Fibroblast of the aortic adventitia (primary cell): ENCODE measurements at places on chromosomes 16 and 17.

- DNase-seq: peak; percentile 86
These were observed 563.9 kb downstream of the TOX3 start for GRCh38 chr16:51982715-51983680.

DNA sequence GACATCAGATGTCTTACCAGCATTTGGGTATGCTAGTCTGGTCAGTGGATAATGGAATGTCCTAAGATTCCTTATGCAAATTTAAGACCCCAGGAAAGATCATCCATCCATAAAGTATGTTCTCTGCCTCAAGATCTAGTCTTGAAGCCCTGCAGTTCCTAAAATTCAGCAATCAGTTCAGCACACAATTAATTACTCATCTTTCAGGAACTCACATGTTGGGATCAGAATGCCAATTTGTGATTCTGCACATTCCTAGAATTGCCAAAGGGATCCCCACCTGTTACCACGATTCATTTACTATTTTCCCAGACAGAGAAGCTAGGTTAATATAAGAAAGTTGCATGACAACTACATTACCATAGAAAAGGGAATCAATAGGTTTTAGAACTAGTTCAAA lies 3.2 kb downstream of the OR2C1 start:
- DNase-seq: no peak

GRCh38 chr17:45382226-45382625 lies 50.4 kb downstream of the ARHGAP27 start:
- peak; percentile 47 for DNase-seq

- DNase-seq: no peak
These were observed 9.0 kb upstream of the ST6GALNAC2 start for GRCh38 chr17:76594690-76595089.

DNA sequence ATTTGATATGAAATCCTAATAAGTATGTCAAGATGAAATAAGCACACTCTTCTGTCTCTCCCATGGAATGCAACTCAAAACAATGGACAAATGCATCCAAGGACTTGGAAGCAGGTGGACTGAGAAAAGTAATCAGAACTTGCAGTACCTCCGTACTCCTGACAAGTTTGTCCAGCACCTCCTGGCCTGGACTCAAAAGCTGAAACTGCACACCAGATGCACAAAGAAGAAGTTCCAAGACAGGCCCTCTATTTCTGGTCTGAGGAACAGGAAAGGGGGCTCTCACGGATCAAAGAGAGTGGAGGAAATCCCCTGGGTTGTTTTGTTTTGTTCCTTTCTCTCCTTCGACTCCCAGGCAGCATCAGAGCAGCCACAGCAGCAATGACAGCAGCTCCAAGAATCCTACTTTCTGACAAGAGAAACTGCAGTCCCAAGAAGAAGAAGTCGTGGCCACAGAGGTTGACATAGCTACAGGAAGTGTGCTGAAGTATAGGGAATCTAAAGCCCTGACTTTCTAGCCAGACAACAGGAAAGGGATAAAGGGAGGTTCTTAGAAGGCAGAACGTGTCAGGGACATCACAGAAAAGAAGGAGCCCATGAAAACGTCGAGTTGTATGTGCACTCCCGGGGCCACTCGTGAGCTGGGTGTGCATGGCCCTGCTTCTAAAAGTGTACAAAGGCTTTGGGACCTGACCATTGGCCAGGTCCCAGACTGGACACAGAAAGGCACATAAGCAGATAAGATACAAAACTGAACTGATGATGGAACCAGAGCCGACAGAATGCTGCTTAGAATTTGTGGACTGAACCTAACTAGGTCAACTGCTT lies 29.3 kb downstream of the AKAP10 start:
- no peak for DNase-seq

GRCh38 chr17:57445772-57446472 lies 189.6 kb downstream of the MSI2 start:
- no peak for DNase-seq

GRCh38 chr17:81025065-81025740 lies 9.7 kb upstream of the BAIAP2 start:
- peak; percentile 39 for DNase-seq

DNA sequence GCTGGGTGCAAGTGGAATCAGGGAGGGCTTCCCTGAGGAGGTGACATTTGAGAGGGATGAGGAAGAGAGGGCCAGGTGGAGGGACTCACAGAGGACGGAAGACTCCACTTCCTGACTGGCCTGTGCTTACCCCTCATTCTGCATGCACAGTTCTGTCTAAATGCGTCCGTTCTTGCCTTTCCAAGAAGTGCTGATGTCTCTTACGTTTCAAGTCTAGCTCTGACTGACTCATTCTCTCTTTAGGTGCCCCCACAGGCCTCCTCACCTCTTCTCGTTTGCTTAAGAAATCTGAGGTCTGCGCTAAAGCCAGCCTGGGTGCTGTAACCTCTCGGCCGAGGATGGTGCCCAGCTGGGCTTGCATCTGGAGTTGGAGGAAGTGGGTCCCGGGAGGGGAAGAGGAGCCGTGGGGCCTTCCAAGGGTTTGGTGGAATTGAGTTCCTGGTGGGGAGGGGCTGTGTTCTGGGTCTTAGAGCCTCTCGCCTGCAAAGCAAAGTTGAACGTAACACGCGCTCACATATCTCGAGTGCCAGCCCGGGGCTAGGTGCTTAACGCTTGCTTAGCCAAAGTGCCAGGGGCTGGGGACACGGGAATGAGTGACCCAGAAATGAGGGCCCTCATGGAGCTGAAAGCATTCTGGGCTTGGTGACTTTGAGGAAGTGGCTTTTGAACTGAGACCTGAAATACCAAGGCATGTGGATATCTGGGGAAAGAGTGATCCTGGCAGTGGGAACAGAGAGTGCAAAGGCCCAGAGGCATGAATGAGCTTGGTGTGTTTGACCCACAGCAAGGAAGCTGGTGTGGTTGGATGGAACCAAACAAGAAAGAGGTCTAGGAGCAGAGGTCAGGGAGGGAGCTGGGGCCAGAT lies 4.8 kb downstream of the IL4R start:
- no peak for DNase-seq

DNA sequence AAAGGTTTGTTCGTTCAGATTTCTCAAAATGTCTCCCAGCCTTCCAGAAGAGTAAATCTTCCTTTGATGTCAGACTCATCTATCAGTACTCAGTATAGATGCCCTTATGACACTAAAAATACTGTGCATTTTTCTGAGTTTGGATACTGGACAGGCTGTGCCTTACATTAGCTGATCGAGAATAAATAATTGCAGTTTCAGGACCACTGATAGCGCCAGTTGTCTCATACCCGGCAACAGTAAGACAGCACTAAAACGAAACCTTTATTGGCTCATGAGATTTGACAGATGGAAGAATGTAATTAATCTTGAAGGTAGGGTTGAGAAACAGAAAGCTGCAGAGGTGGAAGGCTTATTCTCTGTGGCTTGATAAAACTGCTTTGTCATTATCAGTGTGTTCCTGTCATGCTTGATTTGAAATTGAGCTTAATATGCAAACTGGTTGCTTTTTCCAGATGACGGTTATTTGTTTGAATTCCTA lies 1.2 kb downstream of the ATP6V0A1 start:
- DNase-seq: peak; percentile 72

GRCh38 chr17:52025236-52025635 lies 133.3 kb downstream of the CA10 start:
- DNase-seq: no peak

GRCh38 chr17:68205808-68206720 lies 41.8 kb upstream of the AMZ2 start:
- peak; percentile 20 for DNase-seq

DNA sequence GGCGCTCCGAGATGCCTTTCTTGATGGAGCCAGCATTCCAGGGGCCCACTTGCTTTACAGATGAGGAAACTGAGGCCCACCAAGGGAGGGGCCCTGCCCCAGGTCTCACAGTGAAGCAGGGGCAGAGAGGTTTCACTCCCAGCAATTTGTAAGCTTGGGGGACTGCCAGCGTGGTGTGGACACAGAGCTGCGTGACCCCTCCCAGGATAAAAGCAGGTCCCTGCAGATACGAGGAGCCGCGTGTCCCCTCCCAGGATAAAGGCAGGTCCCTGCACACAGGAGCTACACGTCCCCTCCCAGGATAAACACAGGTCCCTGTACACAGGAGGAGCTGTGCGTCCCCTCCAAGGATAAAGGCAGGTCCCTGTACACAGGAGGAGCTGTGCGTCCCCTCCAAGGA lies 11.7 kb downstream of the JPH3 start:
- no peak for DNase-seq

DNA sequence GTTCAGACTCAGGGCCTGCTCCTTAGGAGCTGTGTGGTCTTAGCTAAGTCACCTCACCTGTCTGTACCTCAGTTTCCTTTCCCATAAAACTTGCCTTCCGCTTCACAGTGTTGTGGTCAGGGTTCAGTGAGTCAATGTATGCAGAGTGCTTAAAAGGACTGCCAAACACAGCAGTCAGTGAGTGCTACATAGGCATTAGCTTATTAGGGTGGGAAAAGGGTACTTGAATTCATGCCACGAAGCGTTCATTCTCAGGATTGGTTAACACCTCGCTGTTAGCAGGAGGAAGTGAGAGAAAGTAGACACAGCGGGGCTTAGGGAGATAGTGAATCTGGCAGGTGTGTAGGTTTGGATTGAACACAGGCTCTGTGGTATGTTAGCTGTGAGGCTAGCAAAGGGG lies 155.2 kb downstream of the SHISA9 start:
- no peak for DNase-seq

GRCh38 chr17:4375039-4375748 lies 8.7 kb upstream of the UBE2G1 start:
- no peak for DNase-seq

- DNase-seq: no peak
These were observed 89.1 kb downstream of the OR1D5 start for GRCh38 chr17:2974347-2974746.

DNA sequence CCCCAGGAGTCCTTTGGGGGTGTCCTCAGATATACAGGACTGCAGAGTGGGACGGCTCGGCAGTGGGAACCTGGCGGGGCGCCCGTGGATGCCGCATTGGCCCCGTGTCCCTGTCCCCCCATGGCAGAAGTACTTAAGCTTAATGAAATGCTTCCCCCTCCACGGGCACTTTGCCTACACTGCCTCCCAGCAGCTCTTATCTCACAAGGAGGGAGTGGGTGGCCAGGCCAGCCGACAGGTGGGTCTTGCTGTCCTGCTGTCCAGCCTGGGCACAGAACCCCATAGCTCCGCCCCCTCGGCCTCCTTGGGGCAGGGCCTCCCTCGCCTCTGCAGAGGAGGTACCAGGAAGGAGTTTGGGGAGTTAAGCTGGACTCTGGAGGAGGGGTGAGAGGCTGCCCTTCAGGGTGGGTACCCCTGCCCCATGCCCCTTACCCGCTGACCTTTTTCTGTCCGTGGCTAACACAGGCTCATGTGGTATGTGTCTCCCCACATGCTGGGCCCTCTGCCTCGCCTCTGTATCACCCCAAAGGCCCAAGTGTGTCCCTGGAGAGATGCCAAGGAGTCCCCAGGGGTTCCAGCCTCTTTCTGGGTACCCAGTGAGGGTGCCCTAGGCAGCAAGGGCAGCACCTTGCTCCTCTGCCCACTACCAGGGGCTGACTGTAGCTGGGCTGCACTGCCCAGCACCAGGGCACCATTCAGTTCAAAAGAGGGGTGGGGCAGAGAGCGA lies 8.7 kb downstream of the THRA start:
- DNase-seq: no peak

DNA sequence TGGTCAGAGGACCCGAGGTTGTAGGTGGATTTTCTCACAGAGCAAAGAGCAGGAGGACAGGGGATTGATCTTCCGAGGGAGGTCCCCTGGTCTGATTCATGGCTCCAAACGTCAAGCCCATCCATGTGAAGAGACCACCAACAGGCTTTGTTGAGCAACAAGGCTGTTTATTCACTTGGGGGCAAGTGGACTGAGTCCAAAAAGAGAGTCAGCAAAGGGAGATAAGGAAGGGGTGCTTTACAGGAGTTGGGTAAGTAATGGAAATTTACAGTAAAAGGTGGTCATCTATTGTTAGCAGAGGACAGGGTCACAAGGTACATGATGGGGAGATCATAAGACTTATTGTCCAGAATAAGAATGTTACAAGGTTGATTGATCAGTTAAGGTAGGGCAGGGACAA lies 2285.8 kb downstream of the TP53TG3F start:
- DNase-seq: no peak

GRCh38 chr17:34579979-34580684 lies 750 bp downstream of the TMEM132E start:
- peak; percentile 4 for DNase-seq

GRCh38 chr17:48569674-48570324 lies 8.4 kb downstream of the HOXB4 start:
- peak; percentile 68 for DNase-seq

- no peak for DNase-seq
These were observed 5.3 kb upstream of the CHST5 start for GRCh38 chr16:75541236-75541635.

GRCh38 chr17:67076290-67076689 lies 31.9 kb downstream of the CACNG1 start:
- DNase-seq: no peak

GRCh38 chr17:56679115-56679776 lies 85.7 kb downstream of the NOG start:
- DNase-seq: peak; percentile 51

DNA sequence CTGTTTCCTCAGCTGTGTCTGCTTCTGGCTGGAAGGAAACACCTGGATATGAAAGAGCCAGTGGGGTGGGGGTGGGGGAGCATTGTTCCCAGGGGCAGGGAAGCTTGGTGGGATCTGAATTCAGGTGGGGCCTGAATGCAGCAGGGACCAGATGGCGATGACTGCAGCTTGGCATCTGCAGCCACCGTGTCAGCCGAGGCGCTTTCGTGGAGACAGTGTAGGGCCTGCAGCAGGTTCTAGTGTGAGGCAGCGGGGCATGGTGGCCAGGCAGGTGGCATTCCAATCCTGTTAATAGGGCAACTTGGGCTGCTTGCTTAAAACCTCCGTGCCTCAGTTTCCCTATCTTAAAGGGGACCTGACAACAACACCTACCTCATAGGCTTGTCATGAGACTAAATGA lies 1.7 kb downstream of the PIK3R6 start:
- no peak for DNase-seq

- peak; percentile 12 for DNase-seq
These were observed 74.1 kb downstream of the ASIC2 start for GRCh38 chr17:33218698-33219601.

DNA sequence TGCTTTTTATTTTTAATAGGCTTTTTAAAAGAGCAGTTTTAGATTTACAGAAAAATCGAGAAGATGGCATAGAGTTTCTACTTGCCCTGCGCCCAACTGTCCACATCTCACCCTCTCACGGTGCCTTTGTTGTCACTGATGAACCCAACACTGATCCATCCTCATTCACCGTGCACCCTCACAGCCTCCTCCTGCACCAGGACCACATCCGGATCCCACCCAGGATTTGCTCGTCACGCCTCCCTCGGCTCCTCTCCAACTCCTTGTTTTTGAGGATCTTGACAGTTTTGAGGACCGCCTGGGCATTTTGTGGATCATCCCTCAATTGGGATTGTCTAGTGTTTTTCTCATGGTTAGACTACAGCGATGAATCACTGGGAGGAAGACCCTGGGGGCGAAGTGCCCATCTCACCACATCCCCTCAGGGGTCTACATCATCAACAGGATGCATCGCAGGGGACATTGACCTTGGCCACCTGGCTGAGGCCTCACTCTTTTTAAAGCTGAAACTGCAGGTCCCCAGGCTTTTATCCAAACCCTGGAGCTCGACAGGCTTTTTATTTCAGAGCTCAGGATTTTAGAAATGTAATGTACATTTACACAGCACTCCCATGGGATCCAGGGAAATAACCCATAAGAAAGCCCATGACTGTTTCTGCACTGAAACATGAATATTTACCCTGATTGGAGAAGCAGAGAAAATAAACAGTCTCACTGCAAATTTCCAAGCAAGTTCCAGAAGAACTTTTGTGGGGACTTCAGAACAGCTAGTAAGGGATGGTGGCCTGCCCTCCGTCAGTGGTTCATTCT lies 71.8 kb upstream of the ZNF469 start:
- no peak for DNase-seq

- DNase-seq: no peak
These were observed 32.0 kb downstream of the SMPD3 start for GRCh38 chr16:68416057-68417046.
